ELF-1 (cell line): ENCODE measurements at places on chromosomes 7 and 10.

DNA sequence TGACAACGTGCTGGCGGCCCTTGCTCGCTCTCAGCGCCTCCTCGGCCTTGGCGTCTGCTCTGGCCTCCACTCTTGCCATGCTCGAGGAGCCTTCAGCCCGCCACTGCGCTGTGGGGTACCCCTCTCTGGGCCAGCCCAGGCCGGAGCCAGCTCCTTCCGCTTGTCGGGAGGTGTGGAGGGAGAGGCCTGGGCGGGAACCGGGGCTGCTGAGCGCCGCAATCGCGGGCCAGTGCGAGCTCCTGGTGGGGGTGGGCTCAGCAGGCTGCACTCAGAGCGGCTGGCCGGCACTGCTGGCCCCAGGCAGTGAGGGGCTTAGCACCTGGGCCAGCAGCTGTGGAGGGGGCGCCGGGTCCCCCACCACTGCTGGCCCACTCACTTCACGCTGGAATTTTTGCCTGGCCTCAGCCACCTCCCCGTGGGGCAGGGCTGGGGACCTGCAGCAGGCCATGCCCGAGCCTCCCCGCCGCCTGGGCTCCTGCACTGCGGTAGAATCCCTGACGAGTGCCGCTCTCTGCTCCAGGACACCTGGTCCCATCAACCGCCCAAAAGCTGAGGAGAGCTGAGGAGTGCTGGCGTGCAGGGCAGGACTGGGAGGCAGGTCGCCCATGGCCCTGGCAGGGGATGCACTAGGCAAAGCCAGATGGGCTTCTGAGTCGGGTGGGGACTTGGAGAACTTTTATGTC, 372.2 kb upstream of the NRG3 start:
- no peak for DNase-seq

DNA sequence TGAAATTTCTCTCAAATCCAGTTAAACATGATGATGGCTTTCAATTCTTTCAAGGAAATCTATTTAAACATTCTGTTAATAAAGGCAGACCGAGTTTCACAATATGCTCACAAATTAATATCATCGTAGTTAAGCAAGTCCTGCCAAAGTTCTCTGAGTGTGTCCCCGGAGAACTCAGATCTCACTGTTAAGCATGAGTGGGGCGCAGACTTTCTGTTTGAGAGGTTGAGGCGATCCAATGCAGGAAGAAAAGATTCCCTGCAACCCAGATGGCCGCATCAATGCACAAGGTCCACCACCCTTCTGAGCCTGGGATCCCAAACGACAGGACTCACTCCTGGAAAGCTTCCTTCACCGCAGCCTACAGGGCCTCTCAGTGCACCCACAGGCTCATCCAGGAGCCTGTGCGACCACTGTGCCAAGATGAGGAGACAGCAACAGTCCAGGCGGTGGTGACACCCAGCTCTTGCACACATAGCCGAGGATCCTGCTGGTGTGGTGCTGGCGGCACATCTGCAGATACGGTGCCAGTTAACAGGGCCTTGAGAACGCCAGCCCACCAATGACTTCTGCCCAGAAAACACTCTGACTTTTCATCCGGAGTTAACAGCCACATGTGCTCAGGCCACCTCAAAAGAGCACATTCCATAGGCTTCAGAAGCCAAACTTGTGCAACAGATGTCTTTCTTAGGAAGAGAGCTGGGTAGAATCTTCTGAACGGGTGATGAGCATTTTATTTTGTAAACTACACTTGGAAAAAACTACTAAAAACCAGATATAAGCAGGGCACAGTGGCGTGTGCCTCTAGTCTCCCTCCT, 102.1 kb downstream of the ZRANB1 start:
- DNase-seq, result no peak

- DNase-seq, result no peak
Observed at GRCh38 chr7:11699666-11700065, 132.3 kb downstream of the THSD7A start.

DNA sequence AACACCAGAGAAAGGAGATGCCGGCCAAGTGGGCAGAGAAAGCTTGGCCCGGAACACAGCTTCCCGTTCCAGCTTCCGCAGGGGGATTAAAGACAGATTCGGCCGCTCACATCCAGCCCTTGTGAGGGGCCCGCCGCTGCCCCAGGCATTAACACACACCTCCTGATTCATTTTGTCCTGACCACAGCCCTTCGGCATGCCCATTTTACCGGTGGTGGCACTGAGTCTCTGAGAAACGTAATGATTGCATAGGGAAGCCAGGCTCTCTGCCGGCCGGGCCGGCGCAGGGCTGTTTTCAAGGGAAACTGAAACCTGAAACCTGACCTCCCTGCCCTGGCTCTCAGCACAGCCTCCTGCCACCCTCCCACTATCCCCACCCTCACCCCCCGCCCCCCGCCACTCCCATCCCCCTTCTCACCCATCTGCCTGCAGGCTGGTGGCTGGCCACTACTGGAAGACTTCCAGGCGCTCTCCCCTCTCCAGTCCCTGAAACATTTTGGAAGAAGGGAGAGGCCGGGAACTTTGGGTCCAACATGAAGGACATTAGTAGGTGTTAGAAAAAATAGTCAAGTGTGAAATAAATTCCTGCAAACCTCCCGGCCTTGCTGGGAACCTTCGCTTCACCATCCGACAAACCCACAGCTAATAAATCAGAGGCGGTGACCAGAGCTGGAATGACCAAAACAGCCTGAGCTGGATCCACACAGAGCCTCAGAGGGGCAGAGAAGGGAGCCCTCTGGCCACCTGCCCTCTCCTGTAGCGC, 83.5 kb upstream of the CUX1 start:
- DNase-seq, result peak; percentile 91

- no peak for DNase-seq
Observed at GRCh38 chr7:98713165-98713810, 96.2 kb downstream of the NPTX2 start.

DNA sequence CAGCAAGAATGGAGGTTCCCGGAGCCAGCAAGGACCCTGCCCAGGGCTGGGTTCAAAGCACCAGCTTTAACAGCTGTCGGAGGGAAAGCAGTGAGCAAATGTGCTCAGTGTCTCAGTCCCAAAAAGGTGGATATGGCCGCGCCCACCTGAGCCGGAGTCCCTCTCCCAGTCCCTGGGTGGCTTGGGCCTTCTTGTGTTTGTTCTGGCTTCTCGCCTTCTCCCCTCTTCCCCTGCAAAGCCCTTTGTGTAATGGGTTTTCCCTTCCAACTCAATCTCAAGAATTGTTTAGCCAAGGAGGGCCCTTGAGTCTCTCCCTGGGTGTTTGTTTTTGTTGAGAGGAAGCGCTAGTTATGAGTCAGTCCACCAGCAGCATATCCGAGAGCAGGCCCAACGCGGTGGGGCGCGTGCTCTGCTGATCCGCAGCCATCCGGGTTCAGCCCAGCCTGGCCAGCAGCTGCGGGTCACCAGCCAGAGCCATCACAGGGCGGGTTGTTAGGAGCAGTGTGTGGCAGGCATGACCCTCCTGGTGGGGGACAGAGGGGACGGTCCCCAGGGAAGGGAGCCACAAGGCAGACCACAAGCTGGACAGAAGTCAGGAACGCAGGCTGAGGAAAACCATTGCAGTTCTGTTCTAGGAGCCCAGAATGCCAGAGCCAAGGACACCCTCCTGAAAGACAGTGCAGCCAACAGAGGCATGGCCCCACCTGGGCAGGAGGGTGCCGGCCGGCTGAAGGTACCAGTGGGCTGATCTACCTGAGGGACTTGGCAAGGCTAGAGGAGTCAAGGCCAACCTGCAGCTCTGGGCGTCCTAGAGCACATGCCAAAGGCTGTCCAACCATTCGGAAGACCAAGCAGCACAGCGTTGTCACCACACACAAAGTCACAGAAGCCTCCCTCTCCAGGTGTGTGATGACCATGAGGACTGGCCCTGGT, 21.3 kb downstream of the CALML3 start:
- peak; percentile 49 for DNase-seq

- no peak for DNase-seq
Observed at GRCh38 chr7:69311489-69311888, 286.8 kb upstream of the AUTS2 start.

- no peak for DNase-seq
Observed at GRCh38 chr7:55575733-55576132, 3.4 kb upstream of the VOPP1 start.

DNA sequence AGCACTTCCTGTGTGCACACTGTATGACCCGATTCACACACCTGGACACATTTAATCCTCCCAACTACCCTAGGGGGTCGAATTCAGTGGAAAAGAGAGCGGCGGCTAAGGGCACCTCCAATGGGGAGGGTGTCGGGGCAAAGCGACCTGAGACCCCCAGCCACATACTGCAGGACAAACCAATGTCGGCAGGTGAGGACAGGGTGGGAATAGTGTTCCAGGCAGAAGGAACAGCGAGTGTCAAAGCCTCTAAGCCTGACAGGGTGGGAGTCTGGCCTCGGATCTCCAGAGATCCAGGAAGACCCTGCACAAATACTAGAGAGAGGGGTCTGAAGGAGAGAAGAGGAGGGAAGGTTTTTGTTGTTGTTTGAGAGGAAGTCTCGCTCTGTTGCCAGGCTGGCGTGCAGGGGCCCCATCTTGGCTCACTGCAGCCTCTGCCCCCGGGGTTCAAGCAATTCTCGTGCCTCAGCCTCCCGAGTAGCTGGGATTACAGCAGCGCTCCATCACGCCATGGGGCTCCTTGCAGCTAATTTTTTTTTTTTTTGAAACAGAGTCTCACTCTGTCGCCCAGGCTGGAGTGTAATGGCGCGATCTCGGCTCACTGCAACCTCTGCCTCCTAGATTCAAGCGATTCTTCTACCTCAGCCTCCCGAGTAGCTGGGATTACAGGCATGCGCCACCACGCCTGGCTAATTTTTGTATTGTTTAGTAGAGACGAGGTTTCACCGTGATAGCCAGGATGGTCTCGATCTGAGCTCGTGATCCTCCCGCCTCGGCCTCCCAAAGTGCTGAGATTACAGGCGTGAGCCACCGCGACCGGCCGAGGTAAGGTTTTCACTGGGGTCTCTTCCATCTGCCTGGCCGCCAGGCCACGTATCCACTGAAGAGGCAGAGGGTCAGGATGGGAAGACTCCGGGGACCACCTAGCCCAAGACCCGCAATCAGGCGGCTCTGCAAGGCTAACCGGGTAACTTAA, 1.2 kb upstream of the ARPC1B start:
- DNase-seq, result no peak

- DNase-seq, result no peak
Observed at GRCh38 chr7:88147949-88148348, 71.9 kb downstream of the SRI start.

DNA sequence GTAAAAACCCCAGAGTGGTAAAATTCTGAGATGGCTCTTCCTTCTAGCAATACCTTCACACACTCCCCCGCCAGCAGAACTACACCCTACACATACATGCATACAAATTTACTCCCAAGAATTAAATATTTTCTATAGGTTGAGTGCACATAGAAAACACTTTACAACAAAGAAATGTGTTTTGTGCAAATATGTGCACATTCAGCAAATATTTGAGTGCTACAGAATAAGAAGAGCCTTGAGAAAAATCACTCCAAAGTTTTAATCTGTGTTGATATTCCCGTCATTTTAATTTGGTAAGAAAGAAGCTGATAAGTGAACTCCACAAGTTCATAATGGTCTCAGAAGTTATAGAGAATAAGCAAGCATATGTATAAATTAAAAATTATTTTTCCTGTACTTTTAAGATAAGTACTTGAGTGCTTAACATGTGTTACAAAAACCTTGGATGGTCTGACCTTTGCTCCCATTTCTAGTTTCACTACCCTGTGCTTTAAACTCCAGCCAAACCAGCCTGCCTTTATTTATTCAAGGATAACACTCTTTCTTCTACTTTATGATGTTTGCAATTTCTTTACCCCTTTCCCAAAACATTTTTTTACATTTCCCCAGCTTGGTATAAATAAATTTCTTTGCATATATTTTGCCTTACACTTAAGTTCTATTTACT, 733.5 kb upstream of the LRRTM3 start:
- no peak for DNase-seq

GRCh38 chr7:129083525-129083924, 28.6 kb upstream of the TNPO3 start:
- DNase-seq, result no peak

DNA sequence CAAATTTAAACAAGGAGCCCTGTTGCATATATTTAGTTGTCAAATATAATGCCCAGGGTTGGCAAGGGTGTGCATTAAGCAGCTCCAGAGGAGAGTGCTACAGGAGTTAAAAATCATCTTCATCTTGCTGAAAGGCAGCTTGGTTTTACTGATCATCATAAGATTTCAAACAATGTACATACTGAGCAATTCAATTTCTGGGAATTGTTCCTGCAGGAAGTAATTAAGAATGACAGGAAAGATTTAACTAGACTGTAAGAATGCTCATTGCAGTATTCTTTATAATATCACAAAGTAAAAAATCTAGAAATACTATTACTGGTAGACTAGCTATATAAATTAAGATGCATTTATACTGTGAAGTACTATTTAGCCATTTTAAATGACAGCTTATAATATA, 153.6 kb downstream of the DYNC1I1 start:
- no peak for DNase-seq

GRCh38 chr7:99379043-99379577, 4.6 kb downstream of the ARPC1B start:
- DNase-seq, result peak; percentile 70

- no peak for DNase-seq
Observed at GRCh38 chr7:82106201-82106600, 336.4 kb upstream of the HGF start.

GRCh38 chr7:129434675-129435318, 565 bp downstream of the STRIP2 start:
- peak; percentile 71 for DNase-seq

DNA sequence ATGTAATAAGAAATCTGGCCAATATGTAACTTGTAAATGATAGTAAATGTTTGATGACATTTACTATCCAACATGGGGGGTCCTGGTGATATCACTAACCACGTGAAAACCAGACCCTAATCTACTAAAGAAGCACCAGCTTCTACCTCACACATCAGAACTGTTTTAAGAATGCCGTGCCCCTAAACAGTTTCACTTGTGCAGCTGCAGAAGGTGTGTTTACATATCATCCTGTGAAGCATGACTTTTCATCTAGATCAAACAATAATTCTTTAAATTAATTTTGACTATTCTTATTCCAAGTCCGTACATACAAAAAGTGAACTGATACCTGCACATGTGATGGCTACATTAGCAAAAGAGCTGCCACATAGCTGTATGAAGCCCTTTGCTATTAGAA, 61.0 kb downstream of the STEAP1B start:
- DNase-seq, result no peak

GRCh38 chr7:150954201-150954985, 23.7 kb downstream of the KCNH2 start:
- peak; percentile 37 for DNase-seq

- DNase-seq, result no peak
Observed at GRCh38 chr7:31171216-31171785, 119.2 kb downstream of the ADCYAP1R1 start.

- no peak for DNase-seq
Observed at GRCh38 chr10:50464004-50464409, 159.7 kb downstream of the SGMS1 start.
